ENCODE measurements at places on chromosomes 3 and 15. TPM values are rescaled to one million over a fixed set of nuclear protein-coding genes. Genes with fewer than 3 reads are reported as not detected.

The GOLGA8O gene
- total RNA-seq, result not detected

The LMCD1 gene
- total RNA-seq, result 30.1 TPM

The RAB7A gene
- 185 TPM for total RNA-seq

The HTR3E gene
- not detected for total RNA-seq

The CCDC54 gene
- not detected for total RNA-seq

The DUOX2 gene
- not detected for total RNA-seq

The CPEB1 gene
- 4.0 TPM for total RNA-seq

The CCK gene
- total RNA-seq, result 2.4 TPM

The IQCH gene
- 0.88 TPM for total RNA-seq

The DHX30 gene
- total RNA-seq, result 97.7 TPM

The SNAP23 gene
- total RNA-seq, result 72.8 TPM

The BOC gene
- 6.0 TPM for total RNA-seq

The CLRN1 gene
- 0.35 TPM for total RNA-seq

The PPP4R2 gene
- 89.9 TPM for total RNA-seq

The UBE2E1 gene
- total RNA-seq, result 130 TPM

The TMCC1 gene
- total RNA-seq, result 21.6 TPM

The SMCO1 gene
- total RNA-seq, result not detected

The CD200R1 gene
- not detected for total RNA-seq

The NEO1 gene
- total RNA-seq, result 51.0 TPM

All from H1 (cell line).